ENCODE measurements at places on chromosomes 5 and 9.

DNA sequence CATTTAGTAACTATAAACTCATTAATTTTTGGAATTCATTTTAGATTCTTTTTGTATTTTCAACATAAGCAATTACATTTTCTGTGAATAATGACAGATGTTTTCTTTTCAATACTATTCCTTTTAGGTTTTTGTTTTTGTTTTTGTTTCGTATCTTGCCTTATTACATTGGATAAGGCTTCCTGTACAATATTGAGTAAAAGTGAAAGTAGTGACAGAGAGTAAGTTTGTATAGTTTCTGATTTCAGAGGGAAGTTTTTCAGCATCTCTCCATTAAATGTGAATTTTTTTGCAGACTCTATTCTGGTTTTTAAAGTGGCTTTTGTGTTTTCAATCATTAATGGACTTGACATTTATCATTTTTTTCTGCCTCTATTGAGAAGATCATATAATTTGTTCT is 12.8 kb upstream of the CAMK4 start:
- no peak for DNase-seq

DNA sequence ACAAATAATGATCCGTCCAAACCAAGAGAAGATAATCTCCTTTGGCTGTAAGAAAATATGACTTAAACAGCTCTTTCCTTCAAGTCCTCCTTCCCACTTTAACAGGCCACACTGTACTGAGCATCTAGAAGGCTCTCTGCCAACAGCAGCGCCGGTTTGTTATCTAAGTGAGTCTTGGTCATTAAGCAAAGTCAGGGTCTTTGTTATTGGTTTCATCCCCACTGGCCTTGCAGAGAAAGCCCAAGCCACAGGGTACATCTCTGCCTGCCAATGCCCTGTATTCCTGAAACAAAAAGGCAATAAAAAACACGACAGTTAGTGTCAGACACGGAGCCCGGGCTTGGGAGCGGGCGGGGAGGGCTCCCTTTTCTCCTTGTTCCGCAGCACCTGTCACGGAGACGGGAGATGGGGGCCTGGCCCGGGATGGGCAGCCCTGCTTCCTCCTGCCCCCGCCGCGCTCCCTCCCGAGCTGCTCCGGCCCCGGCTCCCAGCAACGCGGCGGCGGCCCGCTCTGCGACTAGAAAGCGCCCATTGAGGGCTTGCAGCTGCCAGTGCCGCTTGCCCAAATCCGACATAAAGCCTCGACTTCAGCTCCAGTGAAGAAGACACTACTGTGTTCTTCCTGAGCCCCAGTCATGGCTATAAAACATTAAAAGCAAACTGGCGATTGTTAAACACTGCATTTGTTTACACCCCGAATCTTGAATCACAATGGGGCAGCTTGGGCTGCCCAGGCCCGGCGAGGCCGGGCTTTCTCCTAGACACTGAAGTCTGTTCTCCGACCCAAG is 28.1 kb upstream of the PIK3R1 start:
- DNase-seq, result no peak

- DNase-seq, result no peak
Observed at GRCh38 chr9:93909242-93909616, 45.9 kb downstream of the BARX1 start.

GRCh38 chr5:123845356-123846100 is 333.6 kb downstream of the CSNK1G3 start:
- no peak for DNase-seq

GRCh38 chr9:83440641-83441040 is 97.6 kb downstream of the FRMD3 start:
- no peak for DNase-seq

GRCh38 chr9:94096819-94097577 is 12.7 kb downstream of the PTPDC1 start:
- DNase-seq, result peak; percentile 90

DNA sequence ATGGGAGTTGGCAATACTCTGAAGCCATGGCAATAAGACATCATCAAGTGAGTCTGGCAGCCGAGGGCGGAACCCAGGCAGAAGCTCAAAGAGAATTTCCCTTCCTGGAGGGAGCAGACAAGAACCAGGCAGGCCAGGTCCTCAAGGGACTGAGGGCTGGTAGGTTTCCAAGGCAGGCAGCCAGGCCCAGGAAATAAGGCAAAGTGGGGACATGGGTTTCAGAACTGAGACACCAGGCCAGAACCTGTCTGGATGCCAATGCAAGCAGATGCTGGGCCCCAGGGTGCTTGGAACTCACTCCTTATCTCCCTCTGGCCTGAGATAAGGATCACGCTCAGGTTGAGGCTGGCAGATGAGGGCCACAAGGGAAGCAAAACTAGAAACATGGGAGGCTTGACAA is 8.9 kb downstream of the TSSK1B start:
- no peak for DNase-seq

DNA sequence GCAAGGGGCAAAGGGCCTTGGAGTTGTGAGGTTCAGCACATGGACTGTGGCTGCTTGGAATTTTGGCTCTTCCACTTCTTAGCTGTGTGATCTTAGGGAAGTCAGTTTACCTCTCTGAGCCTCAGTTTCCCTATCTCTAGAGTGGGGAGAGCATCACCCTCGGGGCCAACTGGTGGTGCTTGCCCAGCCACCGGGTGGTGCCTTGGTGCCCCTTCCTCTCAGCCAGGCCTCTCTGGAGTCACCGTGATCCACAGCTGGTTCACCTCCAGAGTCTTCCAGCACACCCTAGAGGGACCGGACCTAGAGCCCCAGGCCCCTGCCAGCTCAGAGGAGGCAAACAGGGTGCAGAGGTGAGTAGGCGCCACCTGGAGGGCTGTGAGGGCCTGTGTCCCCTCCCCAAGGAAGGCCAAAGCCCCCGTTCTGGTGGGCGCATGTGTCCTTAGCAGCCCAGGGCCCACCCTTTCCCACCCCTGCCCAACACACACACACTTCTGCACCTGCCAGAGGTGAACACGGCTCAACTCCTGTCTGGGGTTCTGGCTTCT is 7.7 kb downstream of the ADGRD2 start:
- no peak for DNase-seq

DNA sequence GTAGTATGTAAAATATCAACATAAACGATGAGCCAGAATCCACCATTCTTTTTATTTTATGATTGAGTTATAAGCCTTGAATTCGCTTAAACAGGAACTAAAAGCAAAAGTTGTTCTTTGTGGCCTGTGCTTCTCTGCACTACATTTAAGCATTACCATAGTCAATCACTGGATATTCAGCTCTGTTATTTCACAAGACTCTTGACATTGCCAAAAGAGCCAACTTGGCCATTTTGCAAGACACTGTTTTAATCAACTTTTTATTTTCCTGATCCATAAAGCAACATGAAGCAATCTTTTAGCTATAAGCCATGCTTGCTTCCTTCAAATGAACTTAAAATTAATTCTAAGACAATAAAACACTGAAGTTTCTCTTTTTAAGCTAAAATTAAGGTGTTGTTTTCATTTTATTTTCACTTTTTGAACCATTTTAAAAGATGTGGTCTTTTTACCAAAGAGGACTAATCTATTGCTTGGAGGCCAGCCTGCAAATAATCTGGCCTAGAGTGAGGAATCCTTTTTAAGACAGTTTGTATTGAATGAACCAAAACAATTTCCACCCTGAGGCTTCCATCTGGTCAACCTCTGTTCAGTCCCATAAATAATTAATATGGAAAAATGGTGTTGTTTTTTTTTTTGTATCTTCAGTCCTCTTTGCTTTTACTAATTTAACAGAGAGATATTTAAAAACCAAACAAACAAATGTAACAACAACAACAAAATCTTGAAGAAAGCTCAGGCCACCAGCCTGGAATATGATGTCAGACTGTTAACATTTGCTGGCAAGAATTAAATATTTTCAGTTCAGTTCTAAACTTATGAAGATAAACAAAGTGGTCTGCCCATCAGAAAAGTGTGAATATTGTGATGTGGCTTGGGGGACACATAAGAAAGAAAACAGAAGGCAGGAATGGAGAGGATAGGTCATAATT is 274.4 kb downstream of the MARCHF11 start:
- DNase-seq, result no peak

GRCh38 chr5:123937230-123937629 is 425.3 kb downstream of the CSNK1G3 start:
- DNase-seq, result peak; percentile 73

DNA sequence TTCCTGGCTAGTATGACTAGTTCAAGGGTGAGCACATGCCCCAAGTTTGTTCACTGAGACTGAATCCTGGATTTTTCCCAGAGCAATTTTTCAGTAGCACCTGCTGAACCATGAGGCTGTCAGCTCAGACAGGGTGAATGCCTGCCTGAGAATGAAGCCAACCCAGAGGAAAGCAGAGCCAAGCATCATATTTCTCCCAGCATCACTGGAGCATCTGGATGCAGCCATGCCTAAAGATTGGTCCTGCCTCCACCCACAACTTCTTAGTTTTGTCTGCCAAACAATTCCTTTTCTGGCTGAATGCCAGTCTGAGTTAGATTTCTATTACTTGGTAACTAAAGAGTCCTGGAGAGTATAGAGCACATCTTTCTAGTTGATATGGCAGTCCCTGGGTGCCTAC is 343.6 kb downstream of the CSNK1G3 start:
- DNase-seq, result no peak

GRCh38 chr9:33434317-33435105 is 12.9 kb downstream of the AQP3 start:
- DNase-seq, result no peak

- no peak for DNase-seq
Observed at GRCh38 chr5:35009019-35009418, 38.7 kb downstream of the AGXT2 start.

GRCh38 chr9:121557581-121558447 is 58.2 kb upstream of the GGTA1 start:
- peak; percentile 79 for DNase-seq

DNA sequence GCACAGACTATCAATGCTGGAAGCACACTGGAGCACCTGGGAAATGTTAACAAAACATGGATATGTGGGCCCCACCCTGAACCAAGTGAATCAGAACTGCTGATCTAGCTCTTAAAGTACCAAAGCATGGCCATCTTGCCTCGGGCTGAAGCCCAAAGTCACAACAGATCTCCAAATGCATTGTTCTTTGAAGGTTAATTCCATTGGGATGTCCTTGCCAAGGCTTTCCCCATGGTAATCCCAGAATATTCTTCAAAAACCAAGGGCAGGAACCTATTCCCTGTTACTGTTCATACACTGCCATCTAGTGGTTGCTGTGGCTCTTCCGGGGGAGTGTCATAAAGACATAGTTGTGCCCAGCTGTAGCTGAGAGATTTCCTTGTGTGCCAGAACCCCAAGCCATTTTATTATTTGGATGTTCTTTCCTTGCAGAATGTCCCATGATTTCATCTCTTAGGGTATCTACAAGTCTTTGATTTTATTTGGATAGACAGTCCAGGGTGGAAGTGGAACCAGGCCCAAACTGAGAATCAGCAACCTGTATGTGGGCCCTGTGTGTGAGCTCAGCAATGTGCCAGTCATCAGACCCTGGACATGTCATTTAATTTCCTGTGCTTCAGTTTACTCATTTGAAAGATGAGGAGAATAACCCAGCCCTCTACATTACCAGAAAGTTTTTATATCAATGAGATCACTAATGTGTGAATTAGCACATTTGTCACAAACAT is 290.0 kb downstream of the ACTL7B start:
- DNase-seq, result peak; percentile 92

DNA sequence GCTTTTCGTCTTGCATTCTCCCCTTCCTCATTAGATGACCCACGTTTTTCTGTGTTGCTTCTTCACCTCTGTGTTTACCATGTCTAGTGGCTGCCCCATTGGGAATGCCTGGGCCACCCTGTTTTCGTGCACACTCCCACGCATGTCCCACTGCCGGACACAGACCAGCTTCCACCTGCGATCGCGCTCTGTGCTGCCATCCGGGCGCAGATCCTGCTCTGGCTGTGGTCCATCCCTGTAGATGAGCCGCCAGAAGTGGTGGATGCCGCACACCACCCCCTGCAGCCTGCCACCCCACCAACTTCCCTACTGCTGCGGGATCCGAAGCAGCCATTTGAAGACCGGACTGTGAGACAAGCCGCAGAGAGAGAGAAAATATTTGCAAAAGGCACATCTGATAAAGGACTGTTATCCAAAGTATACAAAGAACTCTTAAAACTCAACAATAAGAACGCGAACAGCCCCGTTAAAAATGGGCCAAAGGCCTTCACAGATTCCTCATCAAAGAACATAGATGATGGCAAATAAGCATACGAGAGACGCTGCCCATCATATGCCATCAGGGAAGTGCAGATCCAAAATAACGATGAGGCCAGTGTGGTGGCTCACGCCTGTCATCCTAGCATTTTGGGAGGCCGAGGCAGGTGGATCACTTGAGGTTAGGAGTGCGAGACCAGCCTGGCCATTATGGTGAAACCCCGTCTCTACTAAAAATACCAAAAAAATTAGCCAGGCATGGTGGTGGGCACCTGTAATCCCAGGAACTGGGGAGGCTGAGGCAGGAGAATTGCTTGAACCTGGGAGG is 163.7 kb downstream of the COL23A1 start:
- DNase-seq, result no peak

DNA sequence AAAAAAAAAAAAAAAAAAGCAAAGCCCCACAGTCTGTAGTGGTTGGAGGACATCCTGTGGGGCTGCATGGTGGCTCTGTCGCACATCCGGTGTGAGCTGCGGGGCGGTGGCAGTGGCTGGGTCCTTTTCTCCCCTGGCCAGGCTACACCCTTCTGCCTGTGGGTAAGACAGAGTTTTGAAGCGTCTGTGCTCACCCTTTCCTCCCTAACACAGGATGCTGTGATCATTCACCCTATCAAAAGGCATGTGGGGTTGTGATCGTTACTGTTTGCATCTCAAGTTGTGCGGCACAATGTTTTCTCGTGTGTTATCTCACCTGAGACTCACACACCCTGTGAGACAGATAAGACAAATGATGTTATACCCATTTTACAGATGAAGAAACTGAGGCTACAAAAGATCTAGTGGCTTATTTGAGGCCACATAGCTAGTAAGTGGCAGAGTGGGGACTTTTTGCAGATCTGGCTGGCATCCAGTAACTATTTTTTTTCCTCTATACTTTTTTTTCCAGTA is 17.5 kb downstream of the IRF1 start:
- DNase-seq, result no peak

- no peak for DNase-seq
Observed at GRCh38 chr5:40217553-40217952, 462.2 kb upstream of the PTGER4 start.

DNA sequence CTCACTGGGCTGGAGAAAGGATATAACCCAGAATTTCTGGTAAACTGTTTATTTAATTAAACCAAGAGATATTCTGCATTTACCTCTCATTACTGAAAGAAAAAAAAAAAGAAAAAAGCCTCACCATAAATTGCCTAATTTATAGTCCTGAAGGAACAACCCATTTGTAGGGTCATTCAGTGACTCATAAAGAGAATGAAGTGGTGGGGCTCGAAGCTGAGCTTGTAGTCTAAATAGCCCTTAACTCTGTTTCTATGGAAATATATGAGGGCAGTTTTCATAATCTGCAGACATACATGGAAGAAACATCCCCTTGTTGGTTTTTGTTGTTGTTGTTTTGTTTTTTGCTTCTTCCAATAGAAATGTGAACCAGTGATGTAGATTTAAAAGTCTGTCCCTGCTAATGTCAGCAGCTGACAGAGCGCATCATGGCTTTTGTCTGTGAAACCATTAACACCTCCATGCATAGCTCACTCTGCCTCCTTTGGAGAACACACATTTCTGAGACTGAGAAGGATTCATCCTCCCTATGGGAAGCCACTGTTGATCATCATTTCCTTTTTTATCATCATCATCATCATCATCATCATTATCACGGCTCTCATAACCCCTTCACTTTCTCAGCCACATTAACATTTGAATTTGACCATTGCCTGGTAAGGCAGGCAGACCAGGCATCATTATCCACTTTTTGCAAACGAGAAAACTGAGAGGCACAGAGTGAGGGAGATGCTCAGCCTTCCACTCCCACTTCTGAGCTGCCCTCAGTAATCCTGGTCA is 67.9 kb upstream of the SAP30L start:
- DNase-seq, result no peak
